ENCODE measurements at places on chromosomes 2 and 18.

DNA sequence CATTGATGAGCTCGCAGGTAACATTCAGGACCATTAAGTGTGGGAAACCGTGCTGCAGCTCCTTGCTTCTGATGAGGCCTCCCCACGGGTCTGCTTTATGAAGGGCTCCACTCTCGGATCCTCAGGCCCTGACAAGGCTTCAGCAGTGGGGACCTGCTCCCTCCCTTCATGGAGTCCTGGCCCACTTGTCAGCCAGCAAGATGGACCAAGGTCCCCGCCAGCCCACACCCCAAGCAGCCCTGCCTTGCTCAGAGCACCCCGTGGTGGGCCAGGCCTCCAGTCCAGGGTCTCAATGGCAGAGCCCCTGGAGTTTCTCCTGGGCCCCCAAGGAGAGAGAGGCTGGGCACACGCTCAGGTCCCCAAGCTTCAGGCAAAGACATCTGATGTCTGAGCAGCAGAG lies 41.5 kb downstream of the CROCC2 start:
- no peak for DNase-seq

DNA sequence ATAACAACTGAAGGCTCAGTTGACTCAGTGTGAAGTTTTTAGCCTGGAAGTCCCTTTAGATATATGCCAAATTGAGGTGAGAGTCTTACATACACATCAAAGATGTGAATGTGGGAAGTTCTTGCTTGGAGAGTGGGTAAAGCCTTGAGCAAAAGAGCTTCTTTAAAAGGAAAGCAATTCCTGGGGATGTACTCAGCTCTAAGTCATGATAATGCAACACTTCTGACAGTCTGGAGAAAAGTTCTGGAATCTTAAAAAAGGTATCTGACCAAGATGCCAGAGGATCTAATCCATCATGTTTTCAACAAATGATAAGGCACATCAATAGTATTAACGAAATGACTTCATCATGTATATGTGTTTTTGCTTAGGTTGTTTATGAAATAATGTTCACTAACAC lies 351.2 kb downstream of the CDH19 start:
- no peak for DNase-seq

DNA sequence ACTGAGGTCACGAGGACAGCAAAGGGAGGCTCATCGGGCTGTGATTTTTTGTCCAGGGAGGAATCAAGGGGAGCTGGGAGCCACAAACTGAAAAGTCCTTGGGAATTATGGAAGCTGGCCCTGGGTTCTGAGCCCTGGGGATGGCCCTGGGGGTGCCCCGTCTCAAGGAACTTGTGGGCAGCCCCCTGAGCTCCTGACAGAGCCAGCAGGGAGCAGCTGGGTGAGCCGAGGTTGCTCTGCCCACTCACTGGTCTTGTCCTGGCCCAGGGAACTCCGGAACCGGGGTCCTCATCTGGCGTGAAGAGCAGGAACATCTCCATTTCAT lies 61.3 kb upstream of the HDAC4 start:
- no peak for DNase-seq

DNA sequence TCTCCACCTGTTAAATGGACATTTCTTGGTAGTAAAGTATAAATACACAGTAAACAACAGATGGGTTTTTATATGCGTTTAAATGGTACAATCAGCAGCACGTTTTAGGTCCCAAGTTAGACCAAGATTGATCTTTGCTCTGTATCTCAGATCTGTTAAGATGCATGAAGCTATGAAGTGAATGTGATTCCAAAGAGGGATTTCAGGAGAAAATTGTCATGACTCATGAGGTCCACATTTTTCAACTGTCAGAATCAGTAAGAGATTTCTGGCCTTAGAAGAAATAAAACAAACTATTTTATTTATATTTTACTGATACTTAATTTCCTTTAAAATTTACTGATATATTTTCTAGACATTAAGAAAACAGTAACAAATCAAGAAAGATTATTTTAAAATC lies 142.7 kb downstream of the EML6 start:
- DNase-seq, result no peak

DNA sequence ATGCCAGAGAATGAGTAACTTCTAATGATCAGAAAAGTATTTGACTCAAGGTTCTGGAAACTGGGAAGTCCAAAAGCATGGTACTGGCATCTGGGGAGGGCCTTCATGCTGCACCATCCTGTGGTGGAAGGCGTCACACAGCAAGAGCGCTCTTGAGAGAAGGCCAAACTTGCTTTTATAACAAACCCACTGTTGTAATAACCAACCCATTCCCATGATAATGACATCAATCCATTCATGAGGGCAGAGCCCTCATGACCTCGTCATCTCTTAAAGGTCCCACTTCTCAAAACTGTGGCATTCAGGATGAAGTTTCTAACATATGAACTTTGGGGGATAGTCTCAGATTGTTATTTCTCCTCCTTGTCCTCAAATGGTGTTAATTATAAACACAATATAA lies 67.8 kb downstream of the COA5 start:
- DNase-seq, result no peak

GRCh38 chr2:17800219-17800618 lies 16.0 kb upstream of the MSGN1 start:
- DNase-seq, result no peak

- no peak for DNase-seq
Measured at GRCh38 chr2:80545420-80546210, 241.1 kb upstream of the LRRTM1 start.

All from stimulated activated CD8-positive, alpha-beta memory T cell treated with anti-CD3 and anti-CD28 coated beads, Interleukin-2, amount 100 ng/mL, for 1 hour (primary cell).